ENCODE measurements at places on chromosomes 5 and 9.
A peak's percentile ranks its signal among the peaks of the same experiment; 100 is the strongest.

DNA sequence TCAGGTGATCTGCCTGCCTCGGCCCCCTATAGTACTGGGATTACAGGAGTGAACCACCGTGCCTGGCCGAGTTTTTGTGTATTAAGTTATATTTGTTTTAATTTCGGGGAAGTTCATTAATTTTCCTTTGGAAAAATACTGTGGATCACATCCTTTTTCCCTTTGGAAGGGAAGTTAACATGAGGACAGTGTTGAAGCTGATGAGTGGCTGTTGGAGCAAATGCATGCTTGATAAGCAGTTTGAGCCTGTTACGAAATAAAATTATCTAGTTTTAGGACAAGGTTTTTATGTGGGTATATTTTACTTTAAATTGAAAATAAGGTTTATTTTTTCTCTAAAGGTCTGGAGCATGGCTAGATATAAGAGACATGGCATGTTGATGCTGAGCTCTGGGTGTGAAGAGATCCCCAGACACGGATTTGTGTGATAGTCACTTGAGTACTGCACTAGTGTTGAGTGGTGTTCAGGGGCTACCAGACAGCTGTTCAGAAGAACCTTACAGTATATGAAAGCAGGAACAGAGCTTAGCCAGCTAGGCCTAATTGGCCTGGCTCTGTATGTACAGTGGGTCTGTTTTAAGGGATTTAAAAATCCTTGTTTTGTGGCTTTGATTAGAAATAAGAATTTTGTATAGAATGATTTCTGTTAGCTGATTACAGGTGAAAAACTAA, 17.4 kb downstream of the LMNB1 start:
- no peak for DNase-seq

- DNase-seq, result no peak
These were observed 157.7 kb downstream of the CEP120 start for GRCh38 chr5:123265551-123265950.

- no peak for DNase-seq
These were observed 3.1 kb upstream of the NDUFS4 start for GRCh38 chr5:53557386-53557785.

DNA sequence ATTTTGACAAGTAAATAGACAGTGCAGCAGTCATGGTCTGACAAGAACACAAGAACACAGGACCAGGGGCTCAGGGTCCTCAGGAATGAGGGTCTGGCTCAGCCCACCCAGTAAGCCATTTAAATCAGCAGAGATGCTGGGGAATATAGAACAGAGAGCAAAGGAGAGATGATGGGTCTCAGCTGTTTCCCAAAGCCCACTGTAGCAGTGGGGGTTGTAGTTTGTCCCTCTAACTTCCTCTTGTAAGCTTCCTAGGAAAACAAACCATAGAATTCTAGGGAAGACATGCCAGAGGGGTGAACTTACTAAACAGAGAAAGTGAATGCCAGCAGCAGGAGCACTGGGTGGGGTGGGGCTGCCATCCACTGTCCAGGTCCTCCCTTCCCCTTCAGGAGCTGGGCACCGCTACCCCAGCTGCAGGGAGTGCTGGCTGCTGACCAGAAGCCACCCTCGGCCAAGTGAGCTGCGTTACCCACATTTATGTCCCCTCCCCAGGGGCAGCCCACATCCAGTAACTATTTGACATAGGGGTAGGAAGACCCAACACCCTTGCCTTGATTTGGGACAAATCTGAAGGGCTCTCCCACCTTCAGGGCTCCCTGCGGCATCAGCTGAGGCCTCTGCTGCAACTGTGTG, 41.6 kb downstream of the GABBR2 start:
- DNase-seq, result no peak

GRCh38 chr5:55636683-55637082, 75.4 kb downstream of the SLC38A9 start:
- DNase-seq, result no peak

GRCh38 chr5:10702040-10702629, 58.9 kb downstream of the DAP start:
- DNase-seq, result no peak

GRCh38 chr5:102049517-102049916, 246.6 kb downstream of the SLCO4C1 start:
- DNase-seq, result no peak

- DNase-seq, result no peak
These were observed 89.6 kb upstream of the CACNA1B start for GRCh38 chr9:137787786-137788505.

GRCh38 chr9:88922091-88922490, 69.2 kb upstream of the S1PR3 start:
- DNase-seq, result peak; percentile 52

GRCh38 chr9:14043483-14043882, 270.5 kb downstream of the NFIB start:
- no peak for DNase-seq

DNA sequence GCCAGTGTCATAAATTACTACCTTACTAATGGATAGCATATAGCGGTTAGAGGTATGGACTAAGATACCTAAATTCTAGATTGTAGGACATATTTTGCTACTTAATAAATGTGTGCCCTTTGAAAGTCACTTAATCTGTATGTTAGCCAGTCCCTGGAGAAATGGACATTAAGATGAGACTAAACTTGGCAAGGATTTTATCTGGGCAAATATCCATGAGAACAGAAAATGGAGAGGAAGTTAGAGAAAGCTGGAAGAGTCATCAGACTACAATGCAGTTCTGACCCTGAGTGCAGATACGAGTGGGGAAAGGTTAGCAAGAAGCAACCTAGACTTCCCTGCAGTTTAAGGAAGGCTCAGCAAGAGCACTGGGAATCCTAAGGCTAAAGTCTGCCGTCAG, 33.0 kb downstream of the TBCA start:
- DNase-seq, result no peak

- peak; percentile 19 for DNase-seq
These were observed 25.4 kb downstream of the OGN start for GRCh38 chr9:92378865-92379560.

- DNase-seq, result no peak
These were observed 68.6 kb upstream of the DPYSL3 start for GRCh38 chr5:147578228-147579024.

DNA sequence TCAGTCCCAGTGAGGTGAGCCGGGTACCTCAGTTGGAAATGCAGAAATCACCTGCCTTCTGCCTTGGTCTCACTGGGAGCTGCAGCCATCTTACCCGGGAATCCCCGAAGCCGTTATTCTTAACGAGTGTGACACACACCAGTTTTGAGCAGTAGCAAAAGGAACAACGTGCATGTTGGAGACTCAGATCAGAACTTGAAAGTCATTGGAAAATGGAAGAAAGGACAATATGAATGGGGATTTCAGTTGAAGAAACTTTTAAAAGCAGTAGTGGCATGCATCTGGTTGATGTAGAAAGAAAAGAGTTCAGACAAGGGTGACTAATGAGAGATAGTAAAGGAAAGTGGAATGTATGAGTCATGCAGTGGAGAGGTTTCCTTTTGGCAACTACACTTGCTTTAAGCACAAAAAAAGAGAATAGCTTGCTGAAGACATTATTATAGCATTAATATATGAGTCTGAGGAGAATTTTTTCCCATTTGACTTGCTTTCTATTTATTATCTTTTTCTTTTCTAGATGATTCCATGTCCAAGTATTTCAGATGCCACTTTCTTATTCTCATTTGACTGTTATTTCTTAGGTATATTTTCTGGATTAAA, 44.4 kb upstream of the ANKDD1B start:
- DNase-seq, result peak; percentile 17

- DNase-seq, result no peak
These were observed 140.8 kb upstream of the LMX1B start for GRCh38 chr9:126472948-126473298.

DNA sequence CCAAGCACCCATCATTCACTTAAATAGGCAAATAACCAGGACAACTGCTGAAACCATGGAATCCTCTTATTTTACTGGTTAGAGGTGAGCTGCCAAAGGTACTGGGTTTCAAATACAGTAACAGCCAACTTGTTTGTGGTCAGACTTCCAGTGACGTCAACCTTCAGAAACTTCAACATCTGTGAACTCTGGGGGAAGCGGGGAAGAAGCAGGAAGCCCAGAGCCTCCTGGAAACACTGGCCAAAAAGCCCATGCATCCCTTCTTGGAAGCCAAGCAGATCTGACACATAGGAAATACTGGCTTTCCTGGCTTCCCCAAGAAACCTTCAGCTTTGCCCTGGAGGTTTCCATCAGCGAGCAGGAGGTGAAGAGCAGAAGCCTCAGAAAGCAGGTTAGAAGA, 4.9 kb upstream of the FRRS1L start:
- no peak for DNase-seq

- DNase-seq, result peak; percentile 17
These were observed 100.5 kb upstream of the NMUR2 start for GRCh38 chr5:152505442-152506042.

DNA sequence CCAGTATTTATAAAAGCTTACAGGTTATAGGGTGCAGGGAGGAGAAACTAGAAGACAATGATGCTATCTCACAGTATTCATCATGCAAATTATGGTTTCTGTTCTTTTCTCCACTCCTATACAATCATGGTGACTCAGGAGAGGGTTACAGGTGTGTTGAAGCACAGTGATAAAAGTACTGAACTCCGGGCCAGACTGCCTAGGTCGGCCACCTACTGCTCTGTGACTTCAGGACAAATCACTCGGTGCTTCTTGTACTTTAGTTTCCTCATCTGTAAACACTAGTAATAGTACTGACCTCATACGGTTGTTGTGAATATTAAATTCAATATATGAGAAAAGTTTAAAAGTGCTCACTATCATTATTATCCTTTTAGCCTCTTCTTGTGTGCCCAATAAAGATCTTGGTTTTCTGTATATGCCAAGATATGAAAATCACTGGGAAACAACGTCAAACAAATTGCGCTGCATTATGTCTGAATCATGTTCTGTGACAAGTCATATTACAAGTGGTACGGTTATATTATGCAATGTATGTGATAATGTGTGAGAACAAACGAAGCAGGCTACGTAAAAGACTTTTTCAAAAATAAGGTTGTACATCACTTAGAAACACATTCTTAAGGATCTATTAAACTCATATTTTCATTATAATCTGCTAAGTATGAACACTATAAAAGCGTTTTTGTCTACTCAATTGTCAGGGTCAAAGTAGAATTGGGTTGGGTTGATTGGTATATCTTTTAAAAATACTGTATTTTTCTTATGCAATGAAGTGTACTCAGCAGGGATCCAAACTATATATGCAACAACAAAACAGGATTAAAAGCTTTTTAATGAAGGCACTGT, 153.3 kb downstream of the EFNA5 start:
- DNase-seq, result no peak

DNA sequence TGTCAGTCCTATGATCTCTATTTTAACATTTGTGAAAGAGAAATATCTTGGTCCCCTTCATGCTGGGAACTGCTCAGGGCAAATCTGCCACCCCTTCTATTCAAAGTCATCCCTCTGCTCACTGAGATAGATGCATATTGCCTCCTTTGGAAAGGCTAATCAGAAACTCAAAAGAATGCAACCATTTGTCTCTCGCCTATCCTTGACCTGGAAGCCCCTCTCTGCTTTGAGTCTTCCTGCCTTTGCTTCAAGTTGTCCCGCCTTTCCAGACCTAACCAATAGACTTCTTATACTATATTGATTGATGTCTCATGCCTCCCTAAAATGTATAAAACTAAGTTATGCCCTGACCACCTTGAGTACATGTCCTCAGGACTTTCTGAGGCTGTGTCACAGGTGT, 97.0 kb downstream of the PSAT1 start:
- no peak for DNase-seq

- DNase-seq, result no peak
These were observed 155.7 kb downstream of the GLIS3 start for GRCh38 chr9:4143936-4144717.

DNA sequence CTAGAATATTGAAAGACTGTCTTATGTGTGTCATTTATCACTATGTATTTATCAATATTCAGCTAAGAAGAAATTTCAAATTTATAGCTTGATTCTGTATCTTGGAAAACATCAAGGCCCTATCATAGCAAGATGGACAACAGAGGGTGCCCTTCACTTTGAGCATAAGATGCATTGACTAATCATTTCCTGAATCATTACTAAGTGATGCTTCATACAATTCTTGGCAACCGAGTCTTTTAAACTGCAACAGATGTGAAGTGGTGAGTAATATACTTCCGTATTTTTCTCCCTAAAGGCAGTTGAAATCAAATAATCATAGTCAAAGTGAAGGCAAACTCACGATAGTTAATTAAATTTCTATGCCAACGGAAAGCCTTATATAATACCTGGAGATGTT, 318.6 kb upstream of the RGMB start:
- no peak for DNase-seq

DNA sequence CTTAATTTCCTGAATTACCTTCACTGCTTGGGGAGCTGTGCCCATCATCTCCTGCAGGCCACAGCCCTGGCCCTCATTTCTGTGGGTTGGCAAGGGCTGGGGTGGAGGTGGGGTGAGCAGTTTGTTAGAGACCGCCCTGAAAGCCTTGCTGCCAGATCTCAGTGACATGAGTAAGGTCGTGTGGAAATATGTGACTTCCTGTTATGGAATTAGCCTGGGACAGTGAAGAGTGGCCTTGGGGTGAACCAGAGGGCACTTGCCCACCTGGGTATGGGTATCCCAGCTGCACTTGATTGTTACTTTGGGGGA, 2.5 kb upstream of the HNRNPAB start:
- DNase-seq, result no peak

- no peak for DNase-seq
These were observed 50.4 kb upstream of the ALDH1B1 start for GRCh38 chr9:38342096-38342495.

Measured in central memory CD4-positive, alpha-beta T cell (primary cell).